ENCODE measurements at places on chromosomes 3 and 15. TPM values are rescaled to one million over a fixed set of nuclear protein-coding genes. Genes with fewer than 3 reads are reported as not detected.

- H3K36me3 ChIP-seq, result no peaks in the 10 kb centered on the region
- DNase-seq, result no peak
- no peak overlapping the region for H3K4me3 ChIP-seq
- H3K27ac ChIP-seq, result no peak overlapping the region
These were observed 124.6 kb upstream of the SGO1 start for GRCh38 chr3:20310629-20311028.

RASGRF1 gene
- total RNA-seq, result 0.42 TPM

TRPM1 gene
- total RNA-seq, result not detected

SQOR gene
- total RNA-seq, result 57.0 TPM

- H3K36me3 ChIP-seq, result no peaks in the 10 kb centered on the region
- H3K27me3 ChIP-seq, result no peaks in the 10 kb centered on the region
- H3K27ac ChIP-seq, result no peak overlapping the region
- H3K4me1 ChIP-seq, result no peaks in the 10 kb centered on the region
These were observed 181.6 kb upstream of the RORA start for GRCh38 chr15:61410662-61411061.

BFSP2 gene
- total RNA-seq, result not detected

- H3K4me3 ChIP-seq, result no peak overlapping the region
- DNase-seq, result no peak
- peaks cover 5% of the 10 kb centered on the region for H3K36me3 ChIP-seq
- peaks cover 13% of the 10 kb centered on the region for H3K4me1 ChIP-seq
- H3K27me3 ChIP-seq, result no peaks in the 10 kb centered on the region
These were observed 1.8 kb downstream of the ULK3 start for GRCh38 chr15:74840851-74841775.

TRAIP gene
- total RNA-seq, result 2.2 TPM

DNA sequence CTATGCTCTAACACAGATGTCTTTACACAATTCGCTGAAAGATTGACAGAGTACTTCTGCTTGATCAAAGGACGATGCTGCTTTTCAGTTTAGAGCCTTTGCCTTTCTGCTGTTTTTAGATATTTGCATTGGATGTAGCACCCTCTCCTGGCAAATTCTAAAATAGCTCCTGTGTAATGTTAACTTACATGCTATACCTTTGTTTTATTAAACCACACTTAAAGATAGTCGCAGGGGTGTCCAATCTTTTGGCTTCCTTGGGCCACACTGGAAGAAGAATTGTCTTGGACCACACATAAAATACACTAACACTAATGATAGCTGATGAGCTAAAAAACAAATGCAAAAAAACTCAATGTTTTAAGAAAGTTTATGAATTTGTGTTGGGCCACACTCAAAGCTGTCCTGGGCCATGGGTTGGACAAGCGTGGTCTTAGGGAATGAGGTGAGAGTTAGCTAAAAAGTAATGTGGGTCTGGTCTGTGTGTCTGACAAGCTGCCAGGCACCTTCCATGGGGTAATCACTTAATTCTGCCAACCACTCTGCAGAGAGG lies 62.9 kb downstream of the ATG7 start:
- no peak overlapping the region for H3K27ac ChIP-seq
- no peaks in the 10 kb centered on the region for H3K36me3 ChIP-seq
- H3K4me3 ChIP-seq, result no peak overlapping the region
- no peaks in the 10 kb centered on the region for H3K27me3 ChIP-seq

CCDC191 gene
- total RNA-seq, result 12.2 TPM

DNA sequence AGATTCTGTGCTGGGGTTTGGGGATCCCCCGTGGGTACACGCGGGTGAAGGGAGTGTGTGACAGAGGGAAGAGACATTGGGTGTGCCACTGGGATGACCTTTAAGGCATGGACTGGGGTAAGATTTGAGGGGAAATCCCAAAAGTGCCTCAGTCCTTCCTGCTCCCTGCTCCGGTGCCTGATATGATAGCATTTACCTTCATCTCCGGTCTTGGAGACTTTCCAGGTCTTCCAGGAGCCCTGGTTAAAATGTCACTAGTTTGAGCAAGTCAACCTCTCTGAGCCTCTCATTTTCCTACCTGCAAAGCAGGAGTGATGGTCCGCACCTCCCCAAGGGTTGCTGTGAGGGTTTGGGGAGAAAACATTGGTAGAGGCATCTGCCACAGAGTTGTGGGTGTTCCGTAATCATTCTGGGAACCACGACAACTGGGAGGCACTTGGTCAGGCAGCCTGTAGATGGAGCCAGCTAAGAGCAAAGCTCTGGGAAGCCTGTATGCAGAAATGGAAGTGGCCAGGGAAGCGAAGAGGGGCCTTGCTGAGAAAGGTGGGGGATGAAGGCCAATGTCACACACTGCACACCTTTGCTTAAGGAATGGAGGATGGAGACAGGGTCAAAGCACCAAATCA lies 33.9 kb upstream of the KIF23 start:
- H3K36me3 ChIP-seq, result no peaks in the 10 kb centered on the region
- H3K27ac ChIP-seq, result no peak overlapping the region
- H3K4me1 ChIP-seq, result no peaks in the 10 kb centered on the region
- no peak overlapping the region for H3K4me3 ChIP-seq

- H3K27ac ChIP-seq, result no peak overlapping the region
- H3K36me3 ChIP-seq, result no peaks in the 10 kb centered on the region
- no peak overlapping the region for H3K4me3 ChIP-seq
- no peaks in the 10 kb centered on the region for H3K27me3 ChIP-seq
These were observed 240.0 kb upstream of the GBE1 start for GRCh38 chr3:82001276-82001923.
